ENCODE measurements at places on chromosomes 11 and 22.

DNA sequence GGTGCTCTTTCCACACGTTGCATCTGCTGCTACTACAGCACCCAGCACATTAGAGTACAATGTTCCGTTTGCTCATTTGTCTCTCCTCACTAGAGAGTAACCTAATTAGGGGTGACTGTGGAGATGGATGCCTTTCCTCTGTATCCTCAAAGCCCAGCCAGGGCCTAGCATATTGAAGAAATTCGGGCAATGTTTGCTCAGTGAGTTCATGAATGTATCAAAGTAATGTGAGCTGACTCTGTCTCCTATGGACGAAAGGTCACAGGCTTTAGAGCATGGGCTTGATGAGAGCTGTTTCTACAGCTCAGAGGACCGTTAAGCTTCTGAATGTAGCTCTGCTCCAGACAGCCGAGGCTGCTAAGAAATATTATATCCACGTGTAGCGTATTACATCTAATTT lies 67.5 kb downstream of the C11orf58 start:
- DNase-seq, result no peak

DNA sequence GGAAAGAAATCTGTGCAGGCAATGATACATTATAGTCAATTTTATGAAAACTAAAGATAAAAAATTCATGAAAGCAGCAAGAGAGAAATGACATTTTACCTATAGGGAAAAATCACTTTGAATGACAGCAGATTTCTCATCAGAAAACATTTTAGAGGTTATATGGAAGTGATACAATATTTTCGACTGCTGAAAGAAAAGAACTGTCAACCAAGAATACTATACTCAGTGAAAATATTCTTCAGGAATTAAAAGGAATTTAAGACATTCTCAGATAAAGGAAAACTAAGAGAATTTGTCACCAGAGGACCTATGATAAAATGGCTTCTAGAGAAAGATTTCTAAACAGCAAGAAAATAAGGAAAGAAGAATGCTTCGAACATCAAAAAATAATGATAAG lies 820.8 kb downstream of the DLG2 start:
- no peak for DNase-seq

DNA sequence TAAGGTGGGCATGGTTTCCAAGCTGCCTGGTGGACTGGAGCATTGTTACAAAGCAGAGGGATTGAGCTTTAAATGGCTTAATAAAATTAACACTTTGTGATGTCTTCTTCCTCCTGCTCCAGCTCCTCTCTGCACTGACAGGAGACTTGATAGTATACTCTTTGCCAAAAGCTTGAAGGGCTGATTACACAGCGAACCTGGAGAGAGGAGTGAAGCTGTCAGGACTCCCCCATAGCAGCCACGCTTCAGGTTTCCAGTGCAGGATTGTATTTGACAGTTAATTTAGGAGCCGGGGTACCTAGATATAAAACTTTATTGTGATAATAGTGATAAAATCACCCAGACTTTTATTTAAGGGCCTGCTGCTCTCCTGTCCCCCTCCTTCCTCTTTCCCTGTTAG lies 50.0 kb downstream of the TRIM44 start:
- DNase-seq, result no peak

DNA sequence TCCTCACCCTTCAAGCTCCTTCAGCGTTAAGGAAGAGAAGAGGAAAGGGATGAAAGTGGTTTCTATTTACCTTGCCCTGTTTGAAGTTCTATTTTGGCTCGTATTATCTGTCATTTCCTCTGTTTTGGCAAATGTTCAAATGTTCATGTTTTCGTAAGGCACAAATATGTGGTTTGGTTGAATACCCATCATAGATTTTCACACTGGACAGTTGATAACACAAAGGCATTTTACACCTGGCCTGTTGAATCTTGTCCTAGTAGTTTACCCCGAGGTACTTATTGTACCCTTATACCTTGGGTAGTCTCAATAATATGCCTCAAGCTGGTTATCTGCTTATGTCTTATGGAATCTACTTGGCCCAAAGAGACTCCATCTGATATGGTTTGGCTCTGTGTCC lies 706.9 kb downstream of the METTL15 start:
- no peak for DNase-seq

DNA sequence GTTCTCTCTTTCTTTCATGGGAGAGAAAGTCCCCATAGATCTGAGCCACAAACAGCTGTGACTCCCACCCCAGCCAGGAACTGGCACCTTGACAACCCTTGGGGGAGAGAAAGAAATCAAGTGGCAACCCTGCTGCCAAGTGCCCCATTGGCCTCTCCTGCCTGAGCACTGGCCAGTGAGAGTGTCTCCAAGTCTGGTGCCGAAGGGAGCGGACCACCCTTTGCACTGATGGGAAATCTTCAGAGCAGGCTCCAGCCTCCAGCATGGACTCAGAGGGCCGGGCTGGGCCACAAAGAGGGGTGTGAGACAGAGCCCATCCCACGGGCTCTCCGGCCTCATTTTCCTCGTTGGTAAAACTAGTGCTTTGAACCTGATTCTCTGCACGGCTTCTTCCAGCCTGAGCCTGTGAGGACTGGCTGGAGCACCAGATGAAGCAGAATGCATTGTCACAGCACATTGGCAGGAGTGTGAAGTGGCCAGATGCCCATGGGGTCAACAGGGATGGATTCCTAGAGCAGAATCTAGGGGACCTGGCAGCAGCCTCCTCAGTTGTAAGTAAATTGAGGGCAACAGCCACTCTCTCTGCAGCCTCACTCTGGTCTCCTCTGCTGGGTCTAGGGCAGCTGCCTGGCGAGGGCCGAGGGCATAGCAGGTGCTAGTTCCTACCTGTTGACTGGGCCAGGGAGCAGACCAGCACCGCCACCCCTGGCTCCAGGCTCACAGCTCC lies 81.4 kb downstream of the TRIM29 start:
- DNase-seq, result no peak

DNA sequence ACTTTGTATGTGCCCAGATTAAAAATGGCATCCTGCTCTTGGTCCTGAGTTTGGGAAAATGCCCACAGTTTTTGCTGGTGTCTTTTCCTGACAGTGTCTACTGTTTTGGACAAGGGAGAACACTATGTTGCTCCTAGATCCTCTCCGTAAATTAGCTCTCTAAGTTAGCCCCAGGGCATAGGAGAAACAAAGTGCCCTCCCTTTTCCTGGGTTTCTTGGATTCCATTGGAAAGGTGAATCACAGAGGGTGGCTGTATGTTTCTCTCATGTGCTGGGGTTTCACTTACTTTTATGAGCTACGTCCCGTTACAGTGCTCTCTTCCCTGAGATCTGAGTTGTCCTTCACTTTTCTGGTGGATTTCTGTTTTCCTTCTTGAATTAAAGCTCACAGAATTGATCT lies 782.8 kb downstream of the CNTN5 start:
- DNase-seq, result no peak

DNA sequence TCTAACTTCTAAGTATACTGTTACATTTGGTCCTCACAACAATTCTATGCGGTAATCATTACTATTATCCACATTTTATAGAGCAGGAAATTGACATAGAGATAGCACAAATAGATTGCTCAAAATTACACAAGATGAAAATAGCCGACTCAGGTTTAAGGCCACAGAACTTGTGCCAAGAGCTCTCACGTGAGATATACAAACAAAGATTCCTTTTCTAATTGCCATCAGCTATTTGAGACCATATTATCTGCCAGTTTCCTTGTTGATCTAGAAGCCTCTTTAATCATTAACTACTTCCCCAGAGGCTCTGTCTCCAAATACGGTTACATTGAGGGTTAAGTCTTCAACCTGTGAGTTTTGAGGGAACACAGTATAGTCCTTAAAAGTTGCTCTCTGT lies 61.0 kb upstream of the GLYATL1B start:
- DNase-seq, result no peak

DNA sequence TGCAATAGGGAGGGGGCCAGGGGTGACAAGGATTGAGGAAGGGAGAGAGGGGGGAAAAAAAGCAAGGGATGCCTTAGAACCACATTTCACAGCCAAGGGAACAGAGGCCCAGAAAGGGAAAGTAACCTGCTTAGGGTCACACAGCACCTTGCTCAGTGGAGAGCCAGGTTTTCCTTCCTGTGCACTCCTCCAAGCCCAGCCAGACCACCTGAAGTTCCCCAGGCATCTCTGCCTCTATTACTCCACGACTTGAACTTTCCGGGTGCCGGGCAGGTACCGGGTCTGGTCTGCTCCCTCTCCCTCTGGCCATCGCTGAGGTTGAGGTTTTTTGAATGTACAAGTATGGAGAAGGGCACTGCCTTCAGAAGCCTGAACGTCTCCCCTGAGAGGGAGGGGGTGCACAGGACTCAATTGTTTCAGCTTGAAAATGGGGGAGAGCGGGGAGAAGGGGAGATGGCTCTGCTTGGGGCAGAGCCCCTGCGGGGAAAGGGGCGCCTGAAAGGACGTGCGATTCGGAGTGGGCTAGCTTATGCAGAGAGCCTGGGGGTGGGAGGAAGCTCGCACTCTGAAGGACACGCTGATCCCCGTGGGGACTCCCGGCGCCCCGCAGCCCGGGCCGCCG lies 516 bp upstream of the SERPINH1 start:
- DNase-seq, result no peak

DNA sequence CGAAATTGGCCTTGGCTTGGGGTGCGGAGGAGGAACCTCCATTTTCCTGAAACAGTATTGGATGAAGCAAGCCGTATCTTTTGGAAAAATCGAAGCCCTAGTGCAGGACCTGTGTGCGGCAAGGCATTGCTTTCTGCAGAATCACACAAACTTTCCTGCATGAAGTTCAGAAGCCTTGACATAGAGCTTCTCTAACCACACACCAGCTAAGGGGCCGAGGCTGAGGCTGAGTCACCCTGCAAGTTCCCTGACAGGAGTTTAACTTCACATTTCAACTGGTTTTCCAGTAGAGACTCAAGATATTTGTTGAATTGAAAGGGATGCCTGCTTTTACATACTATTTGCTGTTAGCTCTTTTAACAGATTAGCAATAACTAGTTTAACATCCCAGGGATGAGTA lies 67.8 kb downstream of the TCF20 start:
- no peak for DNase-seq

- peak; percentile 33 for DNase-seq
Measured at GRCh38 chr11:44530413-44531115, 34.9 kb upstream of the CD82 start.

DNA sequence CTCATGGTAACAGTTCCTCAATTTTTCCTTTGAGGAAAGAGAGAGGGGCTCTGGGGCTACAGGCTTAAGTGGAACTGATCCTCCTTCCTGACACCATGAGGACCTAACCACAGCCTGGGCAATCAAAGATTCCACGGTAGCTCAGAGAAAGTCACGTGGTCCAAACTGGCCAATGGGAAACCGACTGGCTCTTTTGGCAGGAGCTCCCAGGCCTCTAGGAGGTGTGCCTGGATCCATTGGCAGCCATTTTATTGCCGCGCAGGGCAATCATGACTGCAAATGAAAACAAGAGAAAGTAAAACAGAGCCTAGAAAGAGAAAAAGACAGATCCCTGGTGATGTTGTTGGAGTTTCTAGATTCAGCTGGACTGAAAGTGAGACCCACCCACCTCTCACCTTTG lies 27.3 kb upstream of the ASPHD2 start:
- no peak for DNase-seq

DNA sequence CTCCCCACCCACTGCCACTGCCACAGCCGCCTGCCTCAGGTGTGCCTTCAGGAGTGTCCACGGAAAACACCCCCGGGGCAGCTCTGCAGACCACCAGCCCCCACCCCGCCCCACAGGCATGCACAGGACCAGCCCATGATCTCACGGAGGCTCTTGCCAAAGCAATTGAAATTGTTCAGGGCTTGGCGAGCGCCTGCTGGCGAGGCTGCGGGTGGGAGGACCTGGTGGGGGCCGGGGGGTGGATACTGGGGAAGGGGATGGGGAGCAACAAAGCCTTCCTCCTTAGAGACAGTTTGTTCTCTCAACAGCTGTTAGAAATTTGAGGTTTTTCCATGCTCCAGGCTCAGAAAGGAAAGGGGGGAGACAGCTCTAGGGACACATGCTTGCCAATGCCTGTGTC lies 274.7 kb downstream of the MN1 start:
- no peak for DNase-seq
